ENCODE measurements at places on chromosomes 6 and 20. TPM values are rescaled to one million over a fixed set of nuclear protein-coding genes. Genes with fewer than 3 reads are reported as not detected.

DNA sequence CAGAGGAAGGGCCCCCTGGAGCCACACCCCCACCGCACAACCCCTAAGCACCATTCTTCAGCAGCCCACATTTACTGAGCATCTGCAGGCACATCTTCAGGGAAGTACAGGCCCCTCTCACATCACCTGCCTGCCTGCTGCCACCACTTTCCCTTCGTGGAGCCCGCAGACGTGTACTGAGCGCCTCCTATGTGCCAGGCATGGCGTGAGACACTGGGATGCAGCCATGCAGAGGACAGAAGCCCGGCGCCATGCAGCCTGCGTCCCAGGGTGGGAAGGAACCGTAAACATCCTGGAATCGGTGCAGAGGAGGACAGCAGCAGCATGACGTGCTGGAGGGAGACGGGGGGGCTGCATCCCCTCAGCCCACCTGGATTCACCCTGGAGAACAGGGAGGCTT lies 78.1 kb downstream of the GRM4 start:
- no peak for DNase-seq

GRCh38 chr6:116475141-116475540 lies 14.0 kb downstream of the CALHM6 start:
- no peak for DNase-seq

DNA sequence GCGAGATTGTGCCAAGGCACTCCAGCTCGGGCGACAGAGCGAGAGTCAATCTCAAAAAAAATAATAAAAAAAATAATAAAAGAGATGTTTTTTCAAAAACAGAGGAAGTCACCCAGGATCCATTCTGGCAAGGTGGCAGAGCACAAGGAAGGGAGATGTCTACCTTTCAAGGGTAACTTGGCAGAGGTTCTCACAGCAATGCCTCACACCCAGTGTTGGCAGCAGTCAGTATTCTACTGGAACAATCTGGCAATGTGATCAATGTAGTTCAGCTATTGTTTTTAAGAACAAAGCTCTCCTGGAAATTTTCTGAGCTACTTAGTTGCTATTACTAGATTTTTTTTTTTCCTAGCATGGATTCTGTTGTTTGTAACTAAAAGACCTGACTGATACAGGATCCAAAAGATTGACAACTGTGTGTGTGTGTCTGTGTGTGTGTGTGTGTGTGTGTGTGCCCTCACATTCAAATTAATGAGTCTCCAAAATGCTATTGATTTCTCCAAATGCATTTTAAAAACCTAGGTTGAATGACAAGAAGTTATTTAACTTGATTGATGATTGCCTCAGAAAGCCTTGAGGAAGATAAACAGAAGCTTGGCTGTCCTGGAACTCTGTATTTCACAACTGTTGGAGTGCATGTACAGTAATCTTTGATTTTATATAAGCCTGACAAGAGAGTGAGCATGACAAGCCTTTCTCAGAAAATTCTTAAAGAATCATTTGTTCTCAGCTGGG lies 114.1 kb upstream of the RREB1 start:
- no peak for DNase-seq

GRCh38 chr20:59955131-59955796 lies 3.0 kb upstream of the CDH26 start:
- DNase-seq, result no peak

GRCh38 chr6:170112583-170112860 lies 178.4 kb downstream of the DLL1 start:
- no peak for DNase-seq

GRCh38 chr6:68502946-68503345 lies 132.1 kb upstream of the ADGRB3 start:
- no peak for DNase-seq

- DNase-seq, result no peak
These were observed 102.9 kb downstream of the RALGAPA2 start for GRCh38 chr20:20609522-20609921.

DNA sequence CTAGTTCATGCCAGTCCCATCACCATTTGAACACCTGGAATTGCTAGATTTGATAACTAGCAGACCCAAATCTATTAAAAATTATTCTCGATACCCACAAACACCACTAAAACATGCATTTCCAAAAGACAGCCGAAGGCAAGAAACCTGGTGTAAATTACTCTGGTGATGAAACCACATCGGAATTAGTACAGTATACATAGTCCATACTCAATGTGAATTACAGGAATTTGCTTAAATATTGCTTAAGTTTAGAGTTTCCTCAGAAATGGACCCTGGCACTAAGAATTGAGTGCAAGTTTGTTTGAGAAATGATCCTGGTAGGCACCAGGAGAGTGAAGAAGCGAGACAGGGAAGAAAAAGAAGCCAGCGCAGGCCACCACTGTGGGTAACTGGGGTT lies 13.7 kb downstream of the LY86 start:
- no peak for DNase-seq

GRCh38 chr6:169087443-169088041 lies 166.1 kb downstream of the THBS2 start:
- DNase-seq, result no peak

DNA sequence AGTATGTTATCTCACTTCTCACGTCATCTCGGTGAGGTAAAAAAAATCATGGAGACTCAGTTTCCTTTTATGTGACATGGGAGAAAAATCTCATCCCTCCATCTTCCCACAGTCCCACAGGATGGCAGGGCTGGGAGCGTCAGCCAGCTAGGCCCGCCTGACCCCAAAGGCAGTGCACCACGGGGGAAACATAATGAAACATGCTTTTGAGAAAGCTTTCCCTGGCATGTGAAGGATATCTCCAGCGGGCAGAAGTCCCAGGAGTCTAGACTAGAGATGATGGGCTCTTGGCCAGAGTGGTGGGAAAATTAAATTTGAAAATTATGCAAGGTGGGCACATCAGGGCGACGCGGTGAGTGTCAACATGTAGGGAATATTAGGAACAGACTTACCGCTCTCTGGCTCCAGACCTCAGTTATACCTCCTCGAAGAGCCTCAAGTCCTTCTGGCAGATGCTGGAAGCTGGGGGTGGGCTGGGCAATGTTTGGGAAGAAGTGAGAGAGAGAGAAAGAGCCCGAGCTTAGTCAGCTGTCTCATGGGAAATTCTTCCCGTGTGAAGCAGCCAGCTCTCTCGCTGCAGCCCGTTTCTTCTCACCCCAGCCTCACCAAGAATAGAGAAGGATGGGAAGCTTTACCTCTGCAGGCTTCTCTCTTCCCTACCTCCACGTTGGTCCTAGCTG lies 52.3 kb downstream of the MOCS1 start:
- DNase-seq, result no peak

- no peak for DNase-seq
These were observed 150.4 kb downstream of the INSM1 start for GRCh38 chr20:20518263-20518662.

DNA sequence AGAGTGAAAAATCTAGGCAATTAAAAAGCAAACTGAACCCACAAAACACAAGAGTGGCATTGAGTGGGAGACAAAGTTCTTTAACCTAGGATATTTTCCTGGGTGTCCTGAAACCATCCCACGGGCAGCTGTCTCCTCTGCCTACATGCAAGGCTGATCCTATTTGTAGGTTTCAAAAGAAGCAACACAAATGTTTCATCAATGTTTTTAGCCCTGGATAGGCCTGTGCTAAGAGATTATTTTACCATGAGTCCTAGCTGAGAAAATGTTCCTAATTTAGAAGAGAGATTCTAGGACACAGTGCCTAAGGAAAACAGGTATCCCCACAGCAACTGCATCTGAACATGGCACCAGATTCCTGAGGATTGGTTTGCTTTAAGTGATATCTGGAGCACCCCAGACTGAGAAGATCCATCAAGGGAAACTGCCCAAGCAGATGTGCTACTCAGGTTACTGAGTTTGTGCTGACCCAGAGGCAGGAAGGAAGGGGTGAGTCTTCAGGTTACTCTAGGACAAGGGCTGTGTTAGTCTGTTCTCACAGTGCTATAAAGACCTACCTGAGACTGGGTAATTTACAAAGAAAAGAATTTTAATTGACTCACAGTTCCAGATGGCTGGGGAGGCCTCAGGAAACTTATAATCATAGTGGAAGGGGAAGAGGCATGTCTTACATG lies 111.6 kb upstream of the UST start:
- no peak for DNase-seq

GRCh38 chr6:15512721-15513120 lies 150.1 kb downstream of the DTNBP1 start:
- DNase-seq, result no peak

DNA sequence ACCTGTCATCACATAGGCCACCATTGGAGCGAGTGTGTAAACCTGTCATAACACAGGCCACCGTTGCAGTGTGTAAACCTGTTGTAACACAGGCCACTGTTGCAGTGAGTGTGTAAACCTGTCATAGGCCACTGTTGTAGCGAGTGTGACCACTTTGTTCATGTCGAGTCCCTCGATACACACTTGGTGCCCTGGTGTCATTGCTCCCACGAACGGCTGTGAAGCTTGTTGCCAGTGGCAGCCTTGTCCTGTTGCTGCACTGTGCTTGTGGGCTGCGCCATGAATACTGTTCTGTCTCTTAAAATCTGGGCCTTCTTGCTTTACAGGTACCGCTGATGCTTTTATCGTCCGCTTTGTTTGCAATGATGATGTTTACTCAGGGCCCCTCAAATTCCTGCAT lies 61.4 kb upstream of the SLC22A1 start:
- no peak for DNase-seq

DNA sequence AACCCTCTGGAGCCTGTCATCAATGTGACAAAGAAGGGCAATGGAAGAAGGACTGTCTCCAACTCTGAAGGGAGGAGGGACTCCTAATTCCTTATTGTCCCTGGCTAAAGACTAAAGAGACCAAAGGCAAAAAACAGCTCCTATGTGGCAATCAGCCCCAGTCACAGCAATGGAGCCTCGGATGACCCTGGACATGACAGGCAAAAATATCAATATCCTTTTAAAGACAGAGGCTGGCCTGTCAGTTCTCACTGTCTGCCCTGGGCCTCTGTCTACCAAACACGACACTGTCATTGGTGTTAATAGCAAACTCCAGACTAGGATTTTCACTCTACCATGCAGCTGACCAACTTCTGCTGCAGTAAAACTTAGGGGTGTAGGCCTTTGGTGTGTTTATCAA lies 38.0 kb upstream of the POU5F1 start:
- no peak for DNase-seq

CPNE5 gene
- total RNA-seq, result 6.9 TPM

CABLES2 gene
- total RNA-seq, result 1.2 TPM

C2 gene
- total RNA-seq, result not detected

SOX4 gene
- 57.8 TPM for total RNA-seq

SGK2 gene
- total RNA-seq, result 0.07 TPM

PKIB gene
- 0.13 TPM for total RNA-seq

HLA-DMB gene
- not detected for total RNA-seq

MAP7 gene
- total RNA-seq, result 0.66 TPM

GPR6 gene
- total RNA-seq, result not detected

KIF25 gene
- not detected for total RNA-seq

GPX5 gene
- not detected for total RNA-seq

SLC17A3 gene
- not detected for total RNA-seq

TRIM31 gene
- not detected for total RNA-seq

ASIP gene
- total RNA-seq, result not detected

VIP gene
- 0.26 TPM for total RNA-seq

TUBB2A gene
- 45.6 TPM for total RNA-seq

LRRN4 gene
- not detected for total RNA-seq

Data from pulmonary artery endothelial cell (primary cell).